ENCODE measurements at places on chromosomes 2 and 18.

DNA sequence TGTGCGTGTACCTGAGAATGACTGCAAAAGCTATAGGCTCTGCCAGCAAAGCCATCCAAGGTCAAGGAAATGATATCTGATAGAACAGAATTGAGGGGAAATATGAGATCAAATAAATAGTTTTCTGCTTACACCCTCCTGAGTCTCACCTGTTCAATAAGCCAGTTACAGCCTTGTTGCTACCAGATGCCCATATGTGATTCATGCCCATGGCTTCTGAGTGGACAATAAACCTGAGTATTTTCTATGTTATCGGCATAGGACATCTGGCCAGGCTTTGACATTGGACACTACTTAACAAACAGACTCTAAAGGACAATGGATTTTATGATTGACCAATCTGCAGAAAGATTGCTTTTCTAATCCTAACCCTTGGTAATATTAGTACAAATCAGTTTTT lies 297.9 kb downstream of the LRATD1 start:
- no peak for DNase-seq

DNA sequence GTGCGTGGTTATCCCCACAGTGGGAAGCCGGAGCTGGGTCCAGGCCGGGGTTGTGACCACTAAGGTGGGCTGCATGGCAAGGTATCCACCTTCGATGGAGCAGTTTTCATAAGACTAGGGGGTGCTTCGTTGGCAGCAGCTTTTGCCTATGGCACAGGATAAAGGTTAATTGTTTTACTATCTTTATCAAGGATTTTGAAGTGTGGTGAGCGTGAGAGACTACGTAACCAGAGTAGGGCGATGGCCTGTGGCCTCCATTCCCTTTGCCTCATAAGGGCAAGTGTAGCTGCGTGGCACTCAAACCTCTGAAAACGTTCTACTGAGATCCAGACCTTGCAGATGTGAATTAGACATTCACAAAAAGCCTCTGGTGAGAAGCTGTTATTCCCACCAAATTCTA lies 206.6 kb downstream of the ACKR3 start:
- DNase-seq = no peak

GRCh38 chr2:64214281-64215115 lies 70.3 kb upstream of the PELI1 start:
- DNase-seq = no peak

DNA sequence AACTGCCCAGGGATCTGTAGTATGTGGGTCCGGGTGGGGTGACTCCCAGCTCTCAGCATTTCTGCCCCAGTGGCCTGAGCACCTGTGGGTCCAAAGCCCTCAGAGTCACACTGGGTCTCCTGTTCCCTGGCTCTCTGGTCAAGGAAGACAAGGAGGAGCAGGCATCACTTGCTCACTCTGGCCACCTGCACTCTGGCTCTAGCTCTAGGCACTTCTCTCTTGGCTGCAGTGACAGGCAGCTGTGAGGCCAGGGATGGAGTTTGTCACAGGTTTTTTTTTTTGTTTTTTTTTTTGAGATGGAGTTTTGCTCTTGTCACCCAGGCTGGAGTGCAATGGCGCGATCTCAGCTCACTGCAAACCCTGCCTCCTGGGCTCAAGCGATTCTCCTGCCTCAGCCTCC lies 84.6 kb downstream of the HS1BP3 start:
- DNase-seq = no peak

DNA sequence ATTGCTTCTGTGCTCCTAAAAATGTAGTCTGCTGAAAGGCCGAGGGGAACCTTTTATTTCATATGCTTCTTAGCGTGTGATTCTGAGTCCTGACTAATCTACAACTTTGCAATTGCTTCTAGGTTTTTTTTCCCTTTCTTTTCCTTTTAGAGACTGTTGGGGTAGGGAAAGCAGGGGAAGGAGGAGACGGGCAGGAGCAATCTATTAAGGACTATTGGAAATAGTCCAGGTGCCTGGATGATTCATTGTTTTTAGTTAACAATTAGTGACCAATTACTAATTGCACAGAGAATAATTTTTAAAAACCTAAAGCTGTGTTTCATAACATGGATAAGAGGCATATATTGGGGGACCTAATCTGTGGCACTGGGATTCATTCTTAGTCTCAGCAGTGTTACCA lies 49.4 kb upstream of the STON1 start:
- no peak for DNase-seq

GRCh38 chr2:85976106-85976920 lies 87.5 kb upstream of the ST3GAL5 start:
- DNase-seq = no peak
